Hindlimb muscle (tissue), 1 donor: ENCODE measurements at places on chromosomes 2 and 18.

DNA sequence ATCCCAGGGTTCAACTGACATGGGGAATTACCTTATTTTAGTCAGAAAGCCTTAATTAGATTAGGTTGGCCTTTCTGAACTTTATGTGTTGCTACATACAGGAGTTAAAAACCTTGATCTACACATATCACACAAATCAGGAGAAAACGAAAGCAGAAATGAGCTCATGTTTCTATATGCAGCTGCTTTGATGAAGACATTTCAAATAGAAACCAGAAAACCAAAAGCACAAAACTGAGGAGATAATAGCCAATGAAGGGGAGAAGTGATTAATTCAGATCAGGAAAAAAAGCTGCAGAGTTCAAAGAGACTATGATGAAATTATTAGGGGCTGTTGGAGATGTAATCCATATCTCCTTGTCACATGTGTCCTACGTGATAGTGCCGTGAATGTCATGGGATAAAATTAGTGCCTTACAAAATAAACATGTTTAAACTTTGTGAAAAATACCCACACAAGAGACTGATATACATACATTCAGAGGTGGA, 255.0 kb downstream of the CAMKMT start:
- no peak for DNase-seq

DNA sequence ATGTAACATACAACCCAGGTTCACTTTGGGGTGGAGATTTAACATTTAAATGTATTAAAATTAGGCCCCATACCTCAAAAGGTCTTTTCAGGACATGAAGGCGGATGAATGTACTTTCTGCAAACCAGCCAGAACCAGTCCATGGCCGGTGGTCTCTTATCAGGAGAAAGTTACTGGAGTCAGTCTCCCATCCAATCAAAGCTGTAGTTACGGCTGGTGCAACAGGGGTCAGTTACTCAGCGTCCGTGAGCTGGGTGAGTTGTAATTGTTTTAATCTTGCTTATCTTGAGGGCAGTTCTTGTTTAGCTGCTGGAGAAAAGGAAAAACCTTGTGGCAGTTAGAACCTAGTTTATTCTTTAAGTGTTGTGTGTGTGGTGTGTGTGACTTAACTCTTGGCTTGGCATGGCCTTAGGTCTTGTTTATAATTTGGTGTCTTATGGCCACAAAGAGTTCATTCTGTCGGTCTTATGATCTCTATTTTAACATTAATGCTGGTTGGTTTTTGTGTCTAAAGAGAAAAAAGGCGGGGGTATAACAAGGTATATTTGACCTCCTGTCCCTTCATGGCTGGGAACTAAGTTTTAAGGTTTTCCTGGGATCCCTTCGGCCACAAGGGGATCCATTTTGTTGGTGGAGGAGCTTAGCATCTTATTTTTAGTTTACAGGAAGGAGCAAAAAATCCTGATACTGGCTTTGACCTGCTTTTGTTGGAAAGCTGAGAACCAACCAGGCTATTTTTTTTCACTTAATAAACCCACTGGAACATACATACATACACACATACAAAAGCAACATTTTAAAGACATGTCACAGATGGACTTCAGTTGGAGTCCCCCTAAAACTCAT, 143.5 kb upstream of the NCK2 start:
- DNase-seq: no peak

DNA sequence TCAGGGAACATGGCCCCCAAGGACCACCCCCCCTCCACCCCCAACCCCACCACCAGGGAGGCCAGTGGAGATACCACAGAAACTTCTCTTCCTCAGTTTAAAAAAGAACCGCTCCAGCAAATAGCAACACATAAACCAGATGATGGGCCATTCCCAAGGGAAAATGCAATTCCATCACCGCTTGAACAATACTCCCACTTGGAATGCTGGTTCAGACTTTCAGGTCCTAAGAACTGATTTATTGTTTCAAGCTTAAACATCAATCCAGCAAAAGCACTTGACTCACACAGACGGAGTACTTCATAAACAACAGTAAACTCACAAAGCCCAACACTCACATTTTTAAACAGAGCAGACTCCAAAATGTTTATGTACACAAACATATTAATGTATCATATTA, 6.9 kb downstream of the HDAC4 start:
- DNase-seq: no peak

GRCh38 chr2:231200805-231201474, 2.5 kb downstream of the ARMC9 start:
- peak; percentile 46 for DNase-seq

DNA sequence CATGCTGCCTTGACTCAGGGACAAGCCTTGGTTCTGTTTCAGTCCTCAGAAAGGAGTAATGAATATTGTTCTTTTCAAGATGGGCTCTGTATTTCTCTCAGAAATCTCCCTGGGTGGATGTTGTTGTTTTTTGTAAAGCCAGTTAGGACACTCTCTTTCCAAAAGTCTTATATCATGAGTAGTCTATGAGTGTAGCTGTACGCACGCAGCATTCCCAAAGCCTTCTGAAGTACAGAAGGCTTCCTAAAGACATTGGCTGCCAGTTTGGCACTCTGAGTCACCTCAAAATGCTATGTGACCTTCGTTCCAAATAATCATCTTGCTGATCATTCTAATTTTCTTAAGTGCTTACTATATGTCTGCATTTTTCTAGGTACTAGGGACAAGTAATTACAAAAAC, 16.7 kb upstream of the GTF2A1L start:
- DNase-seq: no peak

- no peak for DNase-seq
Observed at GRCh38 chr2:196079052-196079451, 10.4 kb upstream of the DNAH7 start.

- no peak for DNase-seq
Observed at GRCh38 chr2:105739944-105740530, 4.7 kb upstream of the NCK2 start.

DNA sequence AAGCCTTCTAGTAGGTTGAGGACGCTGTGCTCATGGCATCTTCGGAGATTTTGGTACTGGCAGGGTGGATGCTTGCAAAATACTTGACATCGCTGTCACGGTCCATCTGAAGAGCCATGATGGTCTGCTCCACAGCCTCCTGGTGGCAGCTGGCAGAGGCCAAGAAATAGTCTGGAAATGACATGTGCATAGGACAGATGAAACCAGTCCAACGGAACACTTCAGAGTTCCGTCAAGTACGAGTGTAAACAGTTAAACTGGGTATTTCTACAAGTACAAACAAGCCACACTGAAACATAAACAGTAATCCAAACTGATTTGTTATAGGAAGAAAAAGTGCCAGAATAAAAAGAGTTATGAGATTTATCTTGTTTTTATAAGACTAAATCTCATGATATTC, 66.6 kb downstream of the PPP4R1 start:
- DNase-seq: no peak

GRCh38 chr2:95050385-95051300, 25.1 kb downstream of the MAL start:
- no peak for DNase-seq

GRCh38 chr2:233408366-233409285, 54.3 kb downstream of the DGKD start:
- no peak for DNase-seq

DNA sequence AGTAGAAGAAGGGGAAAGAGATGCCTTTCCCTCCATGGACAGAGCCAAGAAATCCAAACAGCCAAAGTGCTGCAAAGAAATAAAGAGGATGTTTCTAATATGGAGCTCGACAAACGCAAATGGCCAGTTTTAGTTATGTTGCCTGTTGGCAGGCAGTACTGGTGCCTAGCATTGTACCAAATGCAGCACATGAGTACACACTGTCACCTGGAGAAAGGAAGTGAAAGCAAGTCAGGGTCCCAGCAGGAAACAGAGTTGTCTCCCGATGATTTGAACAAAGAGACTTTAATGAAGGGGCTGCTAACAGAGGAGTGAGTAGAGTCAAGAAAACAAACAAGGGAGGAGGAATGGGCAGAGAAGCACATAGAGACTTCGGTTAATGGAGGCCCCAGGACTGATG, 623.0 kb downstream of the BCL11A start:
- DNase-seq: no peak

GRCh38 chr2:133789743-133790142, 221.5 kb upstream of the NCKAP5 start:
- DNase-seq: no peak

DNA sequence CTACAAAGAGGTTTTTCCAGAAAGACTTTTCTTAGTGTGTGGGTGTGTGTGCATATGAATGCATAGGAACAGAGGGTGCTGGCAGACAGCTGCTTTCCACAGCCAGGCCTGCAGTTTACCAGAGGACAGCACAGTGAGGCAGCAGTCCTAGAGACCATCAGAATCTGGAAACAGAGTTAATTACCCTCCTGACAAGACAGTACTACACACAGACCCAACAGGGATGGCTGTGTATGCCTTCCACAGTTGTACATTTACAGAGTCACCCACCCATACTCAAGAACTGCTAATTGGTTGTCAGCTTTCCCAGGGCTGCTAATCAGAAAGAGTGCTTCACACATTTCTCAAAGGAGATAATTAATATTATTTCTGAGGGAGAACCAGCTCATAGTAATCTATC, 104.7 kb downstream of the FEZ2 start:
- no peak for DNase-seq

- DNase-seq: peak; percentile 69
Observed at GRCh38 chr2:221104361-221104811, 467.7 kb downstream of the EPHA4 start.

GRCh38 chr2:134232868-134233727, 20.8 kb upstream of the MGAT5 start:
- DNase-seq: no peak

DNA sequence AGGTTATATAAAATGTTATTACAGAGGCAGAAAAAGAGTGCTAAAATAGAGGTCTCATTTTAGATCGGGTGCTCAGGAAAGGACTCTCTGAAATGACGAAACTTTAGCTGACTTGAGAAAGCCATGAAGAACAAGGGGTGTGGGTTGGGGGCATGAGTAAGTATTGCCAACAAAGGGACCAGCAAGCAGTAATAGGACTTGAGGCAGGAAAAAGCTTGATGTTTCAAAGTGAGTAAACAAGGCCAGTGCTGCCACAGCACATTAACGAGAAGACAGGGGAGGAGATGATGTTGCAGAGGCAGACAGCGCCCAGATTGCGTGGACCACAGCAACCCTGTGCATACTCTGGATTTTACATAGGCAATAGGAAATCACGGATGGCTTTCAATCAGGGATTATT, 318.8 kb downstream of the ZEB2 start:
- DNase-seq: no peak

DNA sequence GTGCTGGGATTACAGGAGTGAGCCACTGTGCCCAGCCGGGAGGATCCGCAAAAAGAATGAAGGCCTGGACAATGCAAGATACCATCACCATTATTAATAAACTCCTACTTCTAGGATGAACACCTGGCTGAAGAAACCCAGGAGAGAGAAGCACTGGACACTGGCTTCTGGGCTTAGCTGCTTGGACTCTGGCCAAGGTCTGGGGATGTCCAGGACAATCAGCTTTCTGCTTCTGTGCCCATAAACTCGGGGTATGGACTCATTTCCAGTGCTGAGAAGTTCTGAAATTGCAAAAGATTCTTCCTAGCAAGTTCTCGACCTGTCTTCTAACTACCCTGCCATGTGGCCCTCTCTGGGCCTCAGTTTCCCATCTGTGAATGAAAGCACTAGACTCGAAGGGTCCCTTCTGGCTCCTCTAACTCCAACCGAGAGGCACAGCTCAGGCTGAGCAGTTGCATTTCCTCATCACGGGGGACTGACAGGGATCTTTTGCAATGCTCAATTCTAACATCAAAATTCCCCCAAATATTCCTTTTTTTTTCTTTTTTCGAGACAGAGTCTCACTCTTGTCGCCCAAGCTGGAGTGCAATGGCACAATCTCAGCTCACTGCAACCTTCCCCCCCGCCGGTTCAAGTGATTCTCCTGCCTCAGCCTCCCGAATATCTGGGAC, 2.4 kb upstream of the SH2D6 start:
- DNase-seq: no peak

DNA sequence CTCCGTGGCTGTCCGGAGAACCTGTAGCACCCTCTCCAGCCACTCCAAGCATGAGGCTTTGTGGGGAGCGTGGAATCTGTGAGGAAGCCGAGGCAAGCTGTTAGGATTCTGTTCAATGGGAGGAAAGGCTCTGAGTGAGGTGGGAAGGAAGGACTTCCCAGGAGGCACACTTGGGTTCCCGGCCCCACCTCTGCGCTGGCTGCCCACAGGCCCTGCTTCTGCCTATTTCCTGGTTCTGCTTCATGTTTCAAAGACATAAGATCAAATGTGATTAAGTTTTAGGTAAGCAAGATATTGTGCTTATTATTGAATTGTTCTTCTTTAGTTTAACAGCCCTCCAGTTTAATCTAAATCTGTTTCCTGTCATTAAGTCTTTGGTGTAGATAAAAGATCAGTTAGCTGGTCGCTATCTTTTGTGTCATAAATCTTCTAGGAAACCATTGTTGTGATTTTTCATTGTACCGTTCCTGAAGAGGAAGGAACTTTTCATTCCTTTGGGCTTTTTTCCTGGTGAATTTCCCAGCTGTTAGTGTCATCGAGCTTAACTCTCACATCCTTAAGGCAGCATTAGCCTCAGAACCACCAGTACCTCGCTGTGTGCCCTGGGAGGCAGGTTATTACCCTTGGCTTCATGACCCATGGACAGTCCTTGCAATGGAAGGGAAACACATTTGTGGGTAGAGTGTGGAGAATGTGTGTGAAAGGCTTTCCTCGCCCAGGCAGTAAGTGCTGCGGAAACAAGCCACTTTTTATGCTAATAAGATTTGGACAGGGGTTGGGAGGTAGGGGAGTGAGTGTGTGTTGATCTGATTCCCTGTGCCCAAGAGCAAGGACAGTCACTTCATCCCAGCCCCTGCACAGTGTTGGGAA, 61.9 kb upstream of the ALPP start:
- DNase-seq: no peak

GRCh38 chr2:19312949-19313348, 45.5 kb downstream of the OSR1 start:
- no peak for DNase-seq

GRCh38 chr18:26457611-26458353, 90.6 kb downstream of the KCTD1 start:
- DNase-seq: no peak

DNA sequence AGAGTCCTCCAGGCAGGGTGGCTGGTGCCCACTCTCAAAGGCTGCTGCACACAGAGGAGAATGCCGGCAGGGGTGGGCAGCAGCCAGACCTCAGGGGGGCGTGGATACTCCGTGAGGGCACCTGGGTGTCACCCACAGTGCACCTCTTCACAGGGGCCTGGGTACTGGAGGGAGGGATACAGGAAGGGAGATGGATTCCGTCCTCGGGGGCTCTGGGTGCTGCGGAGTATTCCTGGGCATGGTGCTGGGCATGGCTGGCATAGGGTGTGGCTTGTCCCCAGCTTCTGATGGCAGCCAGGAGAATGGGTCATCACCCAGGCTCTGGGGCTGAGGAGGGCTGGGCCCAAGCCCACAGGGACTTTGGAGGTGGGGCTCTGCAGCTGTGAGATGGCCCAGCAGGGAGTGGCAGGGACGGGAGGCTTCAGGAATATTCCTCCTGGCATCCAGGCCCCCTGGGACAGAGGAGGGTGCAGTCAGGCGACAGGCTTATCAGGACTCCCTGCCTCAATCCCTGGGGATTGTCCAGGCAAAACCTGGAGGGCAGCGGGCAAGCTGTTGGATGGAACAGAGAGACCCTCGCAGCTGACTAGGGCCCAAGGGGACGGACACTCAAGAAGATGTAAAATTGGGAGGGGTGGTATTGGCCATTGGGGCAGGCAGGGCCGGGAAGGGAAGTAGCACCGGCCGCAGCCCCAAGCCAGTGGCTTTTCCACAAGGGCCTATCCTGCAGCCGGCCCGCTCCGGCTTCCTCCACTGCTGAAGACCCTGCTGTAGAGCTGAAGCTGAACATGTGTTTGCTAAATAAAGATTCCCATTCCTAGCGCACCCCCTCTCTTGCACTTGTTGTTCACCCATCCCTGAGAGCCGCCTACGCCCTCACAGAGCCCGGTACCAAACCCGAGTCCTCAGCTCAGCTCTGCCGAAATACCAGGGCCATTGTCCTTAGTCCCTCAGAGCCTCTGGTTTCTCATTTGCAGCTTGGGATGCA, 5.7 kb upstream of the KLHL30 start:
- DNase-seq: no peak
